ENCODE measurements at places on chromosomes 3 and 15. TPM values are rescaled to one million over a fixed set of nuclear protein-coding genes. Genes with fewer than 3 reads are reported as not detected.
A peak's percentile ranks its signal among the peaks of the same experiment; 100 is the strongest.

DNA sequence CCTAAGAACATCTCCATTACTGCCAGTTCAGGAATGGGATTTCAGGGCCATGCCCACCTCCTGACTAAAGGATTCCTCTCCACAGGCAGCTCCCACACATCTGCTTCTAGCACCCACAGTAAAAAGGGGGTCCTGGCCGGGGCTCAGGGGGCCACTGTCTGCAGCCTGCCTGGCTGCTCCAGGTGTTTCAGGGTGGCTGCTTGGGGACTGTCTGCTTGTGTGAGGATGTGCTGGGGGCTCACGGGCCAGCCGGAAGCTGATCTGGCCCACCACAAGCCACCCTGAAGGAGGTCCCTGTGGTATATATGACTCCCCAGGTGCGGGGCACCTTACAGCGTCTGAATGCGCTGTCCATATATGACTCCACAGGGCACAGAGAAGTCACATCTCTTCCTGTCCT, 135.4 kb downstream of the NSMCE3 start:
- DNase-seq, result no peak

DNA sequence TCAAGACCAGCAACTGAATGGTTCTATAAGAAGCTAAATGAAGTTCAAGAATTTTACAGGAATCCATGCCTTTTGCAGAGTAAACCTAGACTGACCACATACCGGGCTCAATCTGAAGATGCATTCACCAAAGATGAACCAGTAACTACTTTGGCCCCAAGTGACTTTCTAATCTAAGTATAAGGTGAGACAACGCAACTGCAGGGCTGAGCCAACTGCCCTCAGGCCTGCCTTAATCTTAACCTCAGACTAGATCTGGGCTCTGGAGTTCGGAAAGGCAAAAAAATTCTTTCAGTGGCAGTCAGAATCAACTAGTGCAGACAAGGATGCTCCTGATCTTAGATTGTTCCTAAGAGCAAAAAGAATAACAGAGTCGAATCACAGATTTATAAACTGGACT, 48.3 kb downstream of the EXD1 start:
- DNase-seq, result no peak

DNA sequence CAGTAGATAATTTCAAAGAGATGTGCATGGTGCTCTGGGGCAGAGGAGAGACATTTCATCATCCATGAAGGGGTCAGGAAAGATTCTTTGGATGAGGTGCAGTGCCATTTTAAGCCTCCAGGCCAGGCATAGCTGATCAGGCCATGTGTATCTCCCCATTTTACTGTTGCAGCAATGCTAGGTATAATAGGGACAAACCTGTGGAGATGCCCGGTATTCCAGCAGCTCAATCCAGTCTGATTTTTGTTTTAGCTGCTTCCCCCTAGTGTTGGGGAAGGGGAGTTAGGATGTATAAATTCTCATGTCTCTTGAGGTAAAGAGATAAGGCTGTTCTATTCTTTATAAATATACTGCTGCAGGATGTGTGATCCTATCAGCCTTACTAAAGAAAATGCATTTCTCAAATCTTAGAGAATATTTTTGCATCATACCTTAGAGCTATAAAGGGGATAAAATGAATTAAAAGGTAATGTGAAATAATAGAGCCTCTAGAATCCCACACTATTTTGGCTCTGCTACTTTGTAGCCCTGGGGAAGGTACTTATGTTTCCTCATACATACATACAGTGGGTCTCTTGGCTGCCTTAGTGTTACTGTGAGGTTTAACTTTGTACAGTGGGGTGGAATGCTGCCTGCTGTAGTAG, 5.2 kb downstream of the CDV3 start:
- DNase-seq, result no peak

GRCh38 chr3:150411106-150411460, 3.0 kb downstream of the TSC22D2 start:
- DNase-seq, result no peak

DNA sequence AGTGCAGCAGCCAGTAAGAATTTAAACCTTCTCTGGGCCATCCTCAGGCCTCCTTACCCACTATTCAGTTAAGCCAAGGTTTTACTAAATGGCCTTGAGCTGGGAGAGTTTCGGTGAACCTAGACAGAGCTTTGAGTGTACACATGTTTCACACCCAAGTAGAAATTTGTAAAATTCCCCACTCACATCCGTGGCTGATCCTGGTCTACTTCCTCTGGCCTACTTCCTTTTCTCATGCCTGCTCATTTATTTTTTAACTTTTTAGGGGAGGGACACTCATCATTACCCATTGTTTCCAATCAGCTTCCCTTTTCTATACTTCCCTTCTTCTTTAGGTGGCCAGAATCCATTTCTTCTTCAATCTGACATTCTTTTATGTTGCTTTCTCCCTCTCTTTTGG, 7.6 kb downstream of the CX3CR1 start:
- no peak for DNase-seq

DNA sequence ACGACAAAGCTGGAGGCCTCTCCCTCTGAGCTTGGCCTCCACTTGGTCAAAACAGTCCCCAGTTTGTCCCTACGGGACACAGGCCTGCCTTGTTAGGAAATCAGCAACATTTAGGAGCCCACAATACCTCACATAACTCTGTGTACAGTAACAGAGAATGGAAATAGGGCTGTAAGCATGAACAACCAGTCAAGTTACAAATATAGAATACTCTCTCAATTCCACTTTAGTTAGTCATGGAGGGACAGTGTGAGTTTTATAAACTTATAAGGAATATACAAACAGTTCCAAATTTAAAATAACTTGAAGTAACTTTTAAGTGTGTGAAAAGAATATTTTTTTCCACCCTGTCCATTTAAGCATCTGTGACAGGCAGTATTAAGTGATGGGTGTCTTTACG, 129.4 kb downstream of the PGPEP1L start:
- no peak for DNase-seq

DNA sequence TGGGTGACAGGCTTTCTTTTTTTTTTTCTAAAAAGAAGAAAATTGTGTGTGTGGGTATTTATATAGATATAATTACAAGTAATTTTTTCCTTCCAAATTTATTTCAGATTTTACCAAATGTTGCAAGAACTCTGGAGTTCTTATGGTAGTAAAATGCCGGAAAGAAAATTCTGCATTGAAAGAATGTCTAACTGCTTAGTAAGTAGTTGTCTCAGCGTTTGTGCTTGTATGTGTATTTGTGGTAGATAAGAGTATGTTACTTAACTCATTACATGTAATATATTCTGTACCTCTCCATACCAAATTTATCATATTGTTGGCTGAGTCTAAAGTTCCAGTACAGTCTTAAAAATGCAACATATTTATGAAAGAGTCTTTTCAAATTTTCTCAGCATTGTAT, 32.3 kb upstream of the ZCWPW2 start:
- DNase-seq, result no peak

- peak; percentile 22 for DNase-seq
Measured at GRCh38 chr15:90001062-90001682, at the start of gene ZNF710. Gene ZNF710, plus strand, starts transcription at chr15:90001324. Its CDS starts 65,814 bp downstream, at chr15:90067138.

DNA sequence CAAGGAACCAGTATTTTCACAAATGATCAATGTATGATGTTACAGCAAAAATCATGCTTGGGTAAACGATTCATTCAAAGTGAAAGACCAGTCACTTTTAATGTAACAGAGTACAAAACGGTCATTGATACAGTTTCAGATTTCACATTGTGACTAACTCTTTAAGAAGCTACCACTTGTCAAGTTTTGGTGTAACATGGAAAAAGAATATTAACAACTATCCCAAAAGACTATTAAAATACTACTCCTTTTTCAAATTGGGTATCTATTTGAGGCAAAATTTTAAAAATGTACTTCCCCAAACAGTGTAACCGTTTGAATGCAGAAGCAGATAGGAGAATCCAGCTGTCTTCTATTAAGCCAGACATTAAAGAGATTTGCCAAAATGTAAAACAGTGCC, 31.7 kb downstream of the AKAP13 start:
- no peak for DNase-seq

GRCh38 chr15:34993877-34994276, 5.8 kb upstream of the ZNF770 start:
- DNase-seq, result no peak

GRCh38 chr3:169189486-169189885, 474.0 kb downstream of the MECOM start:
- no peak for DNase-seq

DNA sequence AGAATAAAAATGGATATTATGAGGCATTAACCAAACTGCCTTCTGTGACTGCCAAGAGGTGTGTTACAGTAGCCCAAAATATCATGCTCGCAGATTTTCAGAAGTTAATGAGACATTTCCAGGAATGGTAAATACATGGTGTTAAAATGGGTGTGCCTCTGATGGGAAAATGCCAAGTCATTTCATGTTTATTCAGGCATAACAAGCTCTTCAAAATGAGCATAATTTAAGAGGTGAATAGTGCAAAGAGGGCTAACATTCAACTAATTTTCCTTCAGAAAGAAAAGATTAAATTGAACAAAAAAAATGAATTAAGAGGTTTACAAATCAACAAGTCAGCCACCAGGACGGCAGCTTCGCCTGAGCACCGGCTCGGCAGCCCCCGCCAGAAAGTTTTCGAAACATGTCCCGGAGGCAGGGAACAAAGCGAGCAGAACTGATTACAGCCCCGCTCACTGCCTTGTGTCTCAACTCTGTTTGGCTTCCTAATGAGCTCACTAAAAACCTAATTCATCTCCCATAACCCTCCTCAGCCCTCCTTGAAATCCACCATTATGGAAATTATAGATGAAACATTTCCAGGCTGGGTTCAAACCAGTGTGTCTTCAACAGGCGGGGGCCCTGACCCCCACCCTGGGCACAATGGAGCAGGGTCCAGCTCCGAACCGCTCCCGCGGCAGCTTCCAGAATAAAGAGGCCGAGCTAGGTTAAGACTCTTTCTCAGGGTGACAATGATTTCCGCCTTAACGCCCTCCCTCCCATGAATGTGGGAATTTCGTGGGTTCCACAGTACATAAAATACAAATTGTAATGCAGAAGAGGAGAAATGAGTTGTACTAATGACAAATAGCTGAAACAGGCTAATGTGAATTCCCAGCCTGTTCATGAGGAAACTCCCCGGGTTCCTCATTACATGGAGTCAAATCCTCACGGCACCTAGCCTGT, 43.9 kb downstream of the MEIS2 start:
- no peak for DNase-seq

DNA sequence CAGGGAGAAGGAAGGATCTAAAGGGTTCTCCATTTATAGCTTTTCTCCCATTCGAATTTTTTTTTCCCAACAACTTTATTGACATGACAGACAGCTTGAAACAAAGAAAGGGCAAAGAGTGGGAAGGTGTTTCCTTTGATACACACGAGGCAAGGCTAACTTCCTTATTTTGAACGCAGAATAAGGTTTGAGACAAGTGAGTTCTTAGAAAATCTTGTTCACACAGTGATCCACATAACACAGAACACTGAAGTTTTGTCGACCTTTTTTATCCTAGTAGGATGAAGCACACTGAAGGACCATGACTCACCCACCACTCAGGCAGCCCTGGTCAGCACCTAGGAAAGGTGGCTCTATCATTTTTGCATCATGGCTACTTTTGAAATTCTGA, 425.8 kb upstream of the MDFIC2 start:
- no peak for DNase-seq

DNA sequence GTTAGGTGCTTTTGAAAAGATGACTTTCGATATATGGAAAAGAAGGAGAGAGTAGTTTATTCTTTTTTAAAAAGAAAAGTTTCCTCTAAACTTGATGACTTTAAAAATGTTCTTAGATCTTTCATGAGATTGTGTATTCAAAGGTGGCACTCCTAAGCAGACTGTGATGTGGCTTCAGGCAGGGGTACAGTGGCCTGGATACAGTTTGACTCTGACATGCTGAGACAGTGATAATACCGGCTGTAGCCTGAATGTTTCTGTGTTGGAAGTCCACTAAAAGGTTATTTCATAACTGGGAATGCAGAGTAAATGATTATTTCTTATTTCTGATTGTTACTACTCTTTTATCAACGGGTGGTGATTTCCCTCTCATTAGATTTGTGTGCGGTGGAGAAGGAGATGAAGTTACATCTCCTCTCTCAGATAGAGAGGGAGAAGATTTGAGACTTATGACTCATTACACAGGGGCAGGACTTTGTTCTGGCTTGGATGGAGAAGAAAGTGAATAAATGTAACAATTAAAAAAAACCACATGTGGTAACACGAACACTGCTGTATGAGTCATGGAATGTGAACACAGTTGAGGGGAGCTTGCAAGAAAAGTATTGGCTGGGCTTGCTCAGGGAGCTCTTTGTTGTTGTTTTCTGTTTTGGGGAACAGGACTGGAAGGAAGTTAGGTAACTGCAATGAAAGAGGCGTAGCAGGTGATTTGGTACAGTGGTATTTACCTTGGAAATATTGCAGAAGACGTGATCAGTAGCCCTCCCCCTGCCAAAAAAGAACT, 21.6 kb downstream of the SPTSSB start:
- no peak for DNase-seq

DNA sequence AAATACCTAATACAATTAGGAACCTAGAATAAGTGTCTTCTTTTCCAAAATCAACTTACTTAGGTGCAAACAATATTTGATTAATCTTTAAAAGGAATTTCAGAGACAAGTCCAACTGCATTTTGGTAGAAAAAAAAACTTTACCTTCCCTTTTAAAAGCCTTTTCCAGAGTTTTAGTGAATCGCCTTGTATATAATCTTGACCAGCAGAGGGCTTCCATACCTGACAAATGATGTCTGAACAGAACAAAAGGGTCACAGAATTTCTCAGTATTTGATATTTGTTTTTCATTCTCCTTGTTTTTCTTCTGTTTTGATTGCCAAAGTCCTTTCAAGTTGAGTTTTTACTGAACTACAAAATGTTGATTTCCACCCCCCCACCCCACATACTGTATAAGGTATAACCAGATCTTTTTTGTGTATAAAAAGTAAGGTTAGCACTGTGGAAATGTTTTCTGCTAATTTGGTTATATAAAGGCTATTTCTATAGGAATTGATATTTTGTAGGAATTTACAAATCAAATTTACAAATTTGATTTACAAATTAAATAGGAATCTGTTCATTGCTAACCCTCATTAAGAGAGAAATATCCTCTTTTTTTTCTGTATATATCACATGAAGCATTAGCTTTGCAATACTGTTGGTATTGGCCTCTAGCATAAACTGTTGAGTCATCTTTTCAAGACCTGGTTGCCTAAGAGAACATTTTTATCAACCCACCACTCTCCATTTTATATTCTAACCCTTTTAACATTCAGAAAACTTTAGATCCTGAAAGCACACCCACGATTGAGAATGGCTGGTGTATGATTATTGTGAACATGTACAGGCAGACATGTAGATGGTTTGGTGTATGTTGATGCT, 464.1 kb upstream of the RARB start:
- DNase-seq, result no peak

BCHE gene
- total RNA-seq, result 52.9 TPM

THRB gene
- total RNA-seq, result 0.77 TPM

GPR62 gene
- 0.18 TPM for total RNA-seq

ERC2 gene
- 12.2 TPM for total RNA-seq

CCK gene
- not detected for total RNA-seq
